ENCODE measurements at places on chromosomes 1 and 21.

GRCh38 chr1:197143276-197143675 is 3.2 kb downstream of the ASPM start:
- no peak for DNase-seq

DNA sequence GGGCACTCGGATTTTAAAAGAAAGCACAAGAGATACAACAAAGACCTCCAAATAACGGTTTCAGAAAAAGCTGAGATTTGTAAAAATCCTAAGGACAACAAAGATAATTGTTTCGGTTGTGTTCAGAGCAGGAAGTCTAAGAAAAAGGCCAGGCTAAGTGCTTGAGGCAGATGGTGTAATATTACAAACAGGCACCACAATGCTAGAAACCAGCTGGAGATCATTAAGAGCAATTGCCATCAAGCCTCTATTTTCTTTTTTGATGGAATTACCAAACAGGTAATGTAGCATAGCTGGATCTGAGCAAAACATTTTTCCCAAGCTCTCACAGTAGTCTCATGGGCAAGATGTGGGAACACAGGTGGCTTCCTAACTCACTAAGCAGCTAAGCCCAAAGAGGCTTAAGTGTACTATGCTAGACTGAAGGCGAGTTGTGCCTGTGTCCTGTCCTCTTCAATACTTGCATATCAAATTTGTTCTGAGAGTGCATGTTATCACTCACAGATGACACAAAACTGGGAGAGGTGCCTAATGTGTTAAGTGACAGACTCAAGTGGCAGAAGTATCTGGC is 161.6 kb downstream of the GLUL start:
- DNase-seq, result peak; percentile 40

DNA sequence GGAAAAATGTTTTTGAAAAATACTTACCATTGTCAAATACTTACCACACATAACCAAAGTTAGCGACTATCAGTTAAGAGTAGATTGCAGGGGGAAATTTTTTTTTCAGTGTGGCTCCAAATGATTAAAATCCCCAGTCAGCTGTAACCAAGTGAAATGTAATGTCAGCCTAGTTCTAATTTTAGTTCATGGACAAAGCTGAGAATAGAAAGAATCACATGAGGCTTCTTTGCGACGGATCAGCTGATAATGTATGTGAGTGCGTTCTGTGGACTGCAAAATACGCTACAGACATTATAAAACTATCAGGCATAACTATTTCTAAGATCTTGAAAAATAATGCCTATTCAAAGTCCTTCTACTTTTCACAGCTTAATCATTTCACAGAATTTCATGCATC is at the start of gene LRRC39:
Gene LRRC39 (minus strand): TSS at position 166 of the 400 bp plus-strand sequence. CDS start 9,740 bp downstream, outside the sequence.
- DNase-seq, result no peak

DNA sequence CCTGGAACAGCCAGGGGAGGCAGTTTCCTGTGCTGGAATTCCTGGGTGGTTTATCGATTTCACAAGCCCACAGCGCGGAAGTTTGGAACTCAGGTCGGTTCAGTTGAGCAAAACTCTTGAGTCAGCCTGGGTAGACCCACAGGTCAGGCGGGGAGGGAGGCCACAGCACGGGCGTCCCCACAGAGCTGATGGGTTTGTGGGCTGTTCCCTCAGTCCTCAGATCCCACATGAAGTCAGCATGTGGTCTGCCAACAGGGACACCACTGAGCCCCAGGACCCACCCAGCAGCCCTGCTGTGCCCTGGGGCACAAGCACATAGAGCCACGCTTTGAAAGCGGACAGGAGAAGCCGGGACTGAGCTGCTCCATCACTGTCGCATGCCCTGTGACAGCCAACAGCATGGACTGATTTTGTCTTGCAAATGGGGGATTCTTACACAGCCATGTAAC is 17.4 kb downstream of the BMP8A start:
- no peak for DNase-seq

GRCh38 chr21:26280775-26281174 is 110.2 kb upstream of the APP start:
- DNase-seq, result no peak

- no peak for DNase-seq
These were observed 2.8 kb downstream of the UBE2J2 start for GRCh38 chr1:1270813-1271212.

GRCh38 chr1:208965351-208965750 is 618.2 kb upstream of the CAMK1G start:
- no peak for DNase-seq

DNA sequence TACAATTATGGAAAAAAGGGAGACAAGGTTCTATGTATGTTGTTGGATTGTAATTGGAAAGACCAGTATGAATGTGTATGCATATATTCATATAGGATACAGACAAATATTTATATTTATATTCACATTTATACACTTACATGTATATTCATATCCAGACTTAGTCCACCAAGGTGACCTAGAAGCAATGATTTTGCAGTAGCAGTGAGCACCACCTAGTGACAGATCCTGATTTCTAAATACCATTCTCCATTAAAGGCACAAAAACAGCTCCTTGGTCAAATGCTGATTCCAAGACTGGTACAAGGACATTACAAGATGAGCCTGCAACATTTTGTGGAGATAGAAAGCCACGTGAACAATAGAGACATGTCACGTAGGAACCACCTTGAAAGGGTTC is 153.4 kb downstream of the SDCCAG8 start:
- no peak for DNase-seq

DNA sequence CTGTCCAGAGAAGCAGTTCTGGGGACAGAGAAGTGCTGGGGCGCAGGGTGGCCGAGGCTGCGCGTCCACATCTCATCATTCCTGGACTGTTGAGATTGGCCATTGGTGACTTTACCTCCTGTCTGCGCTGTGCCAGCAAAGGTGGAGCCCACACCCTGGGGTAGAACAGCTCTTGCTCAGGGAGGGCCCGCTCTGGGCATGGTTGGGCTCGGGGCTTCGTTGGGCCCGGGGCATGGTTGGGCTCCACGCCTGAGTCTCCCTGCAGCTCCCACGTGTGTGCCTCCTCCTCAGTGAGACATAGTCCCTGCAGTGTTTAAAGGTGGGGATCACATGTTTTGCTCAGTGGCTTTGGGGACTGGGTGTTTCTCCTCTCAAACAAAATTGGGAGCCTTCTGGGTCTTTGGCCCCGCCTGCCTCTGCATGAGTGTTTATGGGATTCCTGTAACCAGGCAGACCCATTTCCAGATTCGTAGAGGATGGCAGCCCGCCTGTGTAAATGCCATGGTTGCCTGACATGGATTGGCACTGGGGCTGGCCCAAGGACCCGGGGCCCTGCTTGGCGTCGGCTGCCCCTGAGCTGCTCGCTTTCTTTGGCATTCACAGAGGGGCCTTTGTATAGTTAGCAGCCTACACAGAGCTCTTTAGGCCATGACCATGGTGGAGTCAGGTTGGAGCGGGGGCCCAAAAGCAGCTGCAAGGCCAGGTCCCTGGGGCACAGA is 104.6 kb downstream of the TLR5 start:
- DNase-seq, result no peak

DNA sequence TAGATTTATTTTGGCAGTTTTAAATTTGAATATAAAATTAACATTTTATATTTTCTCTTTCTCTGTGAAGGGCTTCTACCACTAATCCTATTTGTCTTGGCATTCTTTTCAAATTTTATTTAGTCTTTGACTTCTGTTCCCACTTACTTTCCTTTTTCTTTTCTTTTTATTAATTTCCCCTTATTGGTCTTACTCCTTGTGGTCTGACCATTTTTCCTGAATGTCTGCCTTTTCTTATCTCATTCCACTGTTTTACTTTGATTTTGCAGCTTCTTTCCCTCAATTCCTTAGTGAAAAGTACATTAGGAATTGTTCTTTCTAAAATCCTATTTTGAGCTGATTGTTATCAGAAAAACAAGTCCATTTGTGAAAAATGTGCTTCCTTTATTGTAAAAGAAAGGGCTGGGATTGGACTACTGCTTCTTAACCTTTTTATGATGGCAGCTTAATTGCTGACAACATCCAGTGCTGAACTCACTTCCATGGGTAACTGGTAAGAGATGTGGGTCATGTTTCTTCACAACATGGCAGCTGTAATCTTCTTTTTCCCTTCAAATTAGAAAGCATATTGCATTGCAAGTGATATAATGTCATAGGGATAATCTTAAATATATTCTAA is 284.6 kb downstream of the DNM3 start:
- DNase-seq, result no peak

DNA sequence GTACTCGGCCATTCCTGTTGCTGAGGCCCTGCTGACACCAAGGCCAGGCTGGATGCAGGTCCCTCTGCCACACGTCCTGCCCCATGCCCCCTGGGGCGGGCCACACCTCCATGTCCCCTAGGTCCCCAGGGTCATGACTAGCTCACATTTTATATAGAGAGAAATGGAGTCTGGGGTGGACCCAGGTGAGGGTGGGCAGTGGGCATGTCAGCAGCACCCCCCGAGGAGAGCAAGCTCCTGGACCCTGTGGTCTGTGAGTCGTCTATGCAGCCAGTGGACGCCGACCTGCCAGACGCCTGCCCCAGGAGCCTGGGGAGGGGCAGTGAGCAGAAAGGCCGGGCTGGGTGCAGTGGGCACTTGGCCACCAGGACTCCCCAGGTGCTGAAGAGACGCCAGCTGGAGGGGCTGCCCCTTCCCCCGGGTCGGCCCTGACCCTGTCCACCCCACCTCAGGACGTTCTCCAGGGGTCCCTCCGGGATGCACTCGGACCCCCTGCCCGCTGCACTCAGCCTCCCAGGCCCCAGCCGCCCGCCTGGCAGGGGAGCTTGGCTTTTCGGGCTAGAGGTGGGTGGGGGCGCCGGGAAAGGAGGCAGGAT is 15.9 kb downstream of the SAMD11 start:
- no peak for DNase-seq

- no peak for DNase-seq
These were observed 18.8 kb upstream of the EPS8L3 start for GRCh38 chr1:109782514-109782913.

DNA sequence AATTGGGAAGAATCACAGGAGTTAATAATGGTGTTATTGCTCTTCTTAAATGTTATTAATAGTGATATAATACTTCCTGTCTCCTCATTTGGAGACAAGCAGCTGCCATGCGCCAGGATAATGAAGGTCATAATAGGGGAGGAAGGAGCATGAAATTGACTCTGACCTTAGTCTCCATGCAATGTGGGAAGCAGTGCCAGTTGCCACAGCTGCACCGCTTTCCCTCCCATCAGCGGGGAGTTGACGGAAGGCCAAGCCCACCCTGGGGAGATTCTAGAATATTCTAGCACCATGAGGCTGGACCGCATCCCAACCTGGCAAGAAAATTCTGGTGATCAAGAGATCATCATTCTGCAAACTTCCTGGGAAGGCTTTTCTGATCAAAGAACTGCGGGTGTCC is 11.0 kb upstream of the OLIG1 start:
- no peak for DNase-seq

DNA sequence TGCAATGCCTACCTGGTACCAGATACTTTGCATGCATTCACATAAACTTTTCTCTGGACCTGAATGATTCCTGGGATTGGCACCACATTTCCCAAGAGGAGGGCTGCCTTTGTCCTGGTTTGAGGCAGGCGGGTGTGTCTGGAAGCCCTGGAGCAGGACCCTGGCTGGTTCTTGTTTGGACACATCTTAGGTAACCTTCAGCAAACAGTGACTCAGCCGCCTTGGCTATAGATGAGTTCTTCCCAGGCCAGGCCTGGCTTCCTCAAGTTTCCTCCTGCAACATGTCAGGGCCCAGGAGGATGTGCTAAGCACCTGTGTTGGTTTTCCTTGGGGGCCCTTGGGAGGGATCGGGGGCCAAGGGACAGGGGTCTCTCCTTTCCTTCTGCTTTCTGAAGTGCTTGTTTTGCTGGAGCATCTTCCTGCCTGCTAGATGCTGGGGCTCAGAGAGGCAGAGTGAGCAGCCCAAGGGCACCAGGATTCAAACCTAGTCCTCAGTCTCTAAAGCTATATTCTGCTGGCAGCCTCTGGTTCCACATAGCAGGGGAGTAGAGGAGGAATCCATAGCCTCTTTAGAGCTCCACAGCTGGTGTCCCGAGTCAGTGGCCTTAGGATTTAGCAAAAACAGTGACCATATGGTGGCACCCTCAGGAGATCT is 38.2 kb downstream of the PAX7 start:
- no peak for DNase-seq

GRCh38 chr1:7558041-7558461 is 213.0 kb upstream of the VAMP3 start:
- no peak for DNase-seq

DNA sequence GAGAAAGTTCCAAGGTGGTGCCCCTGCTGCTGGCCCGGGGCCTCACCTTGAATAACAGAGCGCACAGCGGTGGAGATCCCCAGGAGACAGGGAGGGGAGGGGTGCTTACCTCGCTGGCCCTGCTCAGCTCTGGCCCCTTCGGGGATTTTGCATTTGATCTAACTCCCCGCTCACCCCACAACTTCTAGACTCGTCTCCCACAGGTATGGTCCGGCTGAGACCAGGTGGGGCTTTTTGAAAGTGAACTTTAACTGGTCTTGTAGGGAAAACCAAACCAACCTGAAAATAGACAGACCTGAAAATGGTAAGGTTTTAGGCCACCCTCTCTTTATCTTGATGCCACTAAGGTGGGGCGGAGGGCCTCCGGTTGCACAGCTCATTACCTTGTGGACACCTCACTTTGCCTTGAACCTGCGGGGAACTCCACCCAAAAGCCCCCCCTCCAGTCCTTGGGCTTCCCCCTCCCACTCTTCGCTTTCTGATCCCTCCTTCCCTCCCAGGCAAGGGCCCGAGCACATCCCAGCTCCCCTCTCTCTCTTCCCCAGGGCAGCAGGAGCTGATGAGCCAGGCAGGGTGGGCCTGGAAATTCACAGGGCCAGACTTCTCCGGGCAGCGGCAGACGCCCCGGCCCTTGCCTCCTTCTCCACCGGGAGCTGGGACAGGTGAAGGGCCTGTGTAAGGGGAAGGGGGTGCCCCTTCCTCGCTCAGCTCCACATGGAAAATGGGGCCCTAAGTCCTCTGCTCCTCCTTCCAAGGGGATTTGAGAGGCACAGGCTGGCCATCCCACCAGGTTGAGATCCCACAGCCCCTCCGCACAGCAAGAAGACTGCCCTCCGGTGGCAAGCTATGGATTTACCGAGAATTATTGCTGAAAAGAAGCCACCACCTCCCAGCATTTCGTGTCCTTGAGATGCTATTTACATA is 16.1 kb downstream of the TNFRSF8 start:
- no peak for DNase-seq

- DNase-seq, result no peak
These were observed 13.7 kb downstream of the ENO1 start for GRCh38 chr1:8864713-8865344.

- no peak for DNase-seq
These were observed 104.4 kb upstream of the KCNK1 start for GRCh38 chr1:233509526-233509925.

- DNase-seq, result no peak
These were observed 54.3 kb downstream of the WNT9A start for GRCh38 chr1:227893300-227893948.

GRCh38 chr1:33377756-33378155 is 53.1 kb downstream of the PHC2 start:
- DNase-seq, result no peak

GRCh38 chr1:184990204-184990603 is 15.9 kb upstream of the NIBAN1 start:
- no peak for DNase-seq

- no peak for DNase-seq
These were observed 68.0 kb downstream of the MEGF6 start for GRCh38 chr1:3543076-3544039.
